Activated CD4-positive, alpha-beta T cell treated with anti-CD3 and anti-CD28 coated beads, Interleukin-2, amount 10 ng/mL, durations not matched to agents 7 days and 5 days (primary cell): ENCODE measurements at places on chromosomes 5 and 9. TPM values are rescaled to one million over a fixed set of nuclear protein-coding genes. Genes with fewer than 3 reads are reported as not detected.

DNA sequence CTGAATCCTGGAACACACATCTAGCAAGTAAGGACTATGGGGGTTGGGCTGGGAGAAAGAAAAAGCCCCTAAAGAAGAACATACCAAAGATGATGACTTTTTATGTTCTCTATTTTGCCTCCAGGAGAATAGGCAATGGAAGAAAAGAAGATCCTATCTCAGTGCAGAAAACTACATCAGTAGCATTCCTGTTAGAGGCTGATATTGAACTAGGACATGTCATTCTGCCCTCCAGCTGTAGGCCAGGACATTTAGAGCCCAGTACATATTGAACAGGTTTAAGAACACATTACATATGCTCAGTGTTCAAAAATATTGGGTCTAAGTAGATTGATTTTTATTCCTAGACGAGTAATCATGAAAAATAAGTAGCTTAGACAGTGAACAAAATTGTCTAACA, 24.7 kb downstream of the PRLR start:
- no peak overlapping the region for H3K4me3 ChIP-seq
- DNase-seq: no peak
- no peak overlapping the region for H3K27ac ChIP-seq
- peaks cover 34% of the 10 kb centered on the region for H3K27me3 ChIP-seq

GRCh38 chr9:69637193-69637816, 34.9 kb downstream of the APBA1 start:
- H3K4me3 ChIP-seq: no peak overlapping the region
- no peak for DNase-seq
- no peaks in the 10 kb centered on the region for H3K36me3 ChIP-seq
- no peaks in the 10 kb centered on the region for H3K4me1 ChIP-seq
- H3K27me3 ChIP-seq: peaks cover 14% of the 10 kb centered on the region
- no peak overlapping the region for H3K27ac ChIP-seq

- DNase-seq: no peak
- H3K27me3 ChIP-seq: no peaks in the 10 kb centered on the region
- H3K27ac ChIP-seq: no peak overlapping the region
- H3K36me3 ChIP-seq: no peaks in the 10 kb centered on the region
- H3K4me3 ChIP-seq: no peak overlapping the region
Measured at GRCh38 chr5:124801551-124801950, 55.1 kb upstream of the ZNF608 start.

- H3K36me3 ChIP-seq: no peaks in the 10 kb centered on the region
- no peak overlapping the region for H3K27ac ChIP-seq
- H3K4me1 ChIP-seq: no peaks in the 10 kb centered on the region
- H3K4me3 ChIP-seq: no peak overlapping the region
Measured at GRCh38 chr9:91458906-91459305, 35.3 kb upstream of the NFIL3 start.

GRCh38 chr5:42516282-42517042, 93.2 kb downstream of the GHR start:
- no peak for DNase-seq
- H3K4me1 ChIP-seq: no peaks in the 10 kb centered on the region
- H3K27ac ChIP-seq: no peak overlapping the region

GDF9 gene
- total RNA-seq: 0.87 TPM

ADGRD2 gene
- total RNA-seq: not detected
